WTC11 (cell line): ENCODE measurements at places on chromosomes 5 and 9. TPM values are rescaled to one million over a fixed set of nuclear protein-coding genes. Genes with fewer than 3 reads are reported as not detected.

- no peak for DNase-seq
Observed at GRCh38 chr5:66796305-66797292, 200.4 kb downstream of the MAST4 start.

DNA sequence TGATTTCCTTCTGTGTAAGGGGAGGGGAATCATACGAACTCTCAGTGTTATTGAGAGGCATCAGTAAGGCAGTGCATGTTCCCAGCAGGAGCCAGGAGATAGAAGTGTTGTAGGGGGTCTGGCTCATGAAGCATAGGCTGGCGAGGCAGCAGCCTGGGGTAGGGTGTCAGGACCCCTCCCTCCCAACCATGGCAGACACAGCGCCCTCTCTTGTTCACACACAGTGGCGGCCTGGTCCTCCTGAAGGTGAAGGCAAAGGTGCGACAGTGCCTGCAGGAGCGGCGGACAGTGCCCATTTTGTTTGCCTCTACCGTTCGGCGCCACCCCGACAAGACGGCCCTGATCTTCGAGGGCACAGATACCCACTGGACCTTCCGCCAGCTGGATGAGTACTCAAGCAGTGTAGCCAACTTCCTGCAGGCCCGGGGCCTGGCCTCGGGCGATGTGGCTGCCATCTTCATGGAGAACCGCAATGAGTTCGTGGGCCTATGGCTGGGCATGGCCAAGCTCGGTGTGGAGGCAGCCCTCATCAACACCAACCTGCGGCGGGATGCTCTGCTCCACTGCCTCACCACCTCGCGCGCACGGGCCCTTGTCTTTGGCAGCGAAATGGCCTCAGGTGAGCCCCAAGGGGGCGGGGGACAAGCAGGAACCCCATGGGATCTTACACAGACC lies 4.7 kb downstream of the SLC27A4 start:
- peak; percentile 63 for DNase-seq

DNA sequence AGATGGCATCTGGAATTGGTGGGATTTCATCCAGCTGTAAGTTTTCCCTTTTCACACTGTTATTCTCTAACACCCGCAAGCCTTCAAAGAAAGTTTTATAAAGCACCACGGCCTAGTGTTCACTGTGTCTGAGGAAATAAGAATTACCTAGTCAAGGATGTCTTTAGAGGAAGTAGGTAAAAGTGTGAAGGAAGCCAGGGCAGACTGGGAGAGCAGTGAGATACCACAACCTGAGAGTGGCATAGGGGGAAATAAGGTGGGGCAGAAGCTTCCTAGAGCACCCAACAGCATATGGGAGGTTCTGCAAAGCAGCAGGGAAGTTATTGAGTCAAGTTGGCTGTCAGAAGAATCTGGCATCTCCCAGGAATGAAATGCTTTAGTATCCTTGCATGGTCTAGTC lies 241.2 kb downstream of the CETN3 start:
- no peak for DNase-seq

- DNase-seq = no peak
Observed at GRCh38 chr5:83688281-83688680, 32.4 kb downstream of the HAPLN1 start.

DNA sequence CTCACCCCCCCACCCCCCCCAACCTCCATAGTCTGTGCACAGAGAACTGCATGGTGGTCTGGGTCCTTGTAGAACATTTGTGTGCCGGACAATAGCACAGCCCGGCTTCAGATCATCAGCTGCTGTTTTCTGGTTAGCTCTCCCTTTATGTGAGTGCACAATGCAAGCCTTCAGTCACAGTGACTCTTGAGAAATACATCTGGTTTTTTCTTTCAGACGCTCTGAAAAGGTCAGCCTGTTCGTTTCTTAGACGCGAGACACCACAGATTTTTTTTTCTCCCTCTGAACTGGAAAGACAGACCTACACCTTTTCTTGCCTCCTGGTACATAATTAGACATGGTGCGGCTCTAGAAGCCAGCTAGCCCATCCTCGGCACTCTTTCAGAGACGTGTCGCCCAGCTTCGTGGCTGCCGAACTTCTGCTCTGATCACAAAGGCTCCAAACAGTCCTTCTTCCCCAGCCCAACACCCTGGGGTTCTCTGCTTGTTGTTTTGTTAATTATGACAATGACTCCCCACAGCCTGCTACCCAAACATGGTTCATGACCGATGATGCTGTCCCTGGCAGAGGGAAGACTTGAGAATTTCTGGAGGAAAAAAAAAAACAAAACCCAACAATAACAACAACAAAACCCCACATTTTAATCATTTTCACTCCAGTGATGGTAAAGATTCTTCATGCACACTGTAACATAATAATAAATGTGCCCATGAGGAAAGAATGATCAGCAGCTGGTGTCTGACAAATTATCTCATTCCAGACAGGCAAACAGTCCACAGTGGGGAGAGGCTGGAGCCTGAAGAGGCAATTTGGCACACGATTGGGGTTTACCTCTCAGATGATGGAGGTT lies 241.4 kb upstream of the ZNF462 start:
- peak; percentile 20 for DNase-seq

GRCh38 chr9:85142968-85143367 lies 473.4 kb downstream of the NTRK2 start:
- no peak for DNase-seq

DNA sequence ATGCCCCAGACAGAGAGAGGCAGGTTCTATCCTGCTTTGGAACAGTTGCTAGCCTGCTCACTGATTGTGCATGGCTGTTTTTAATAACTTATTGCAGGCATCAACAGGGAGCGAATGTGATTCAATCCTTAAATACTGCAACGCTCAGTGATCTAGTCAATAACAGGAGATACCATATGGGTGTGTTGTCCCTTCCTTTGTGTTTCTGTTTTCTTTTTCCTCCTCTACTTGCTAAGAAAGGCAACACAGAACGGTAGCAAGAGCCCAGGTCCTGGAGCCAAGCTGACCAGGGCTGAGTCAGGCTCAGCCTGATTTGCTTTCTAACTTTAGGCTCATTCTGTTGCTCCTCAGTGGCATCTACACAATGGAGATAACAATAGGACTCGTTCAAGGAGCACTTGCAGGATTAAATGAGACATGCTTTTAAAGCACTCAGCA lies 98.6 kb upstream of the EQTN start:
- no peak for DNase-seq

DNA sequence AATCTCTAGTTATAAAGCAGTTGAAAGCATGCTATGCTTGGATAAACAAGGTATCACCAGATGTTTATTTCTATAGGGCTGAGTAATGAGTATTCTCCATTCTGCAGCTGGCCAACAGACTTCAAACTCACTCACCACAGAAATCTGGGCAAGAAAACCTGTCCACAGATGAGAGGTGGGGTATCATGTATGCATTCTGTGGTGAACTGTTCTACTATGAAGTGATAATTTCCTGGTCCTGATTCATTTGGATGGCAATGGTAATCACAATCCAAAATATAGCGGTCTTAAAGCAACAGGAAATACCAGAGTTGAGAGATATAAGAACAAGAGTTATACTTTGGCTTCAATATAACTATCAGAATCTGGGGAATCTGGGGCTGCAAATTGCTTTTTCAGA lies 65.9 kb upstream of the EFNA5 start:
- no peak for DNase-seq

DNA sequence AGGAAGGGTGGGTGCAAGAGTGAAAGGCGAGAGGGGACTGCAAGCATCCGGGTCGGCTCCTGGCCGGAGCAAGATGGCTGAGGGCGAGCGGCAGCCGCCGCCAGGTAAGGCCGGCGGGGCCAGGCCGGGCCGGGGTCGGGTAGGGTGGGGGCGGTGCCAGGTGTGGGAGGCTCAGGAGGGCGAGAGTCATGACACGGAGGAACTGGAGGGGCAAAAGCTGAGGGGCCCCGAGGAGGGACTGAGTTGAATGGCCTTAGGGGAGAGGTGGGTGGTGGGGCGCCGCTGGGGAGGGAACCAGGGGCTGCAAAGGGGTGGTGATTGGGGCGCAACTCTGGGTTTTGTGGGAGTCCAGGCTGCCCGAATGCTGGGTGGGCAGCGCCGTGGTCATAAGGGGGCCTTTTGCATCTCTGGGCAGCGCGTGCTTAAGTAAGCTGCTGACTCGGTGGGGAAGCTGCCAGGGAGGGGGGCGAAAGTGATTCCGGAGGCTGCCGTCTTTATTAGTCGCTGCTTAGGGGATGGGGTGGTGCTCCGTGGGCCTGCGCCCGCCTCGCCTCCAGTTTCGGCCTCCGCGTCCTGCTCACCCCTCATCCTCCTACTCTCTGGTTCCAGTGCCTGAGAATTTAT lies 425 bp downstream of the PTPA start:
- DNase-seq = peak; percentile 24

- no peak for DNase-seq
Observed at GRCh38 chr5:42952578-42952974, 87.5 kb downstream of the ANXA2R start.

DNA sequence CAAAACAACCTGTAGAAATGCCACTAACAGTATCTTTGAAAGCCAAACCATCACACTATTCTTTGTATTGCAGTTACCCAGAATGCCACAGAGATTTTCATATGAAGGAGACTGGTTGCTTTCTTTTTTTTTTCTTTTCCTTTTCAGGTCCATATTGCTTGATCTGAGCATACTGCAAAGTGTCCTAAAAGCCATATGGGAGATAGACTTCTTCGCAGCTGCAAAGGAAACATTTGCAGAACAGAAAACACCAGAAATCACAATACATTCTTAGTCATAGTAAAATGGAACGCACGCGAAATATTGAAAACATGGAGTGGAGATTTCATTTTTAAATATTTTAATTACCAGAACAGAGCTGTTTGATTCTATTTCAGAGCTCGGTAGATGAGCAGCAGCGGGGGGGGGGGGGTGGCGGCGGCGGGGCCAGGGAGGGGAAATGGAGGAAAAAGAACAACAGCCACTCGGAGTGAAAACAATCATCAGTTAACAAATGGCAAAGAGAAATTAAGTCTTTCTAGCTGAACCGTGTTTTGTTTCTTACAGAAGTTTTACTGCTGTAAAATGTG lies 284.1 kb downstream of the NFIB start:
- DNase-seq = no peak

DNA sequence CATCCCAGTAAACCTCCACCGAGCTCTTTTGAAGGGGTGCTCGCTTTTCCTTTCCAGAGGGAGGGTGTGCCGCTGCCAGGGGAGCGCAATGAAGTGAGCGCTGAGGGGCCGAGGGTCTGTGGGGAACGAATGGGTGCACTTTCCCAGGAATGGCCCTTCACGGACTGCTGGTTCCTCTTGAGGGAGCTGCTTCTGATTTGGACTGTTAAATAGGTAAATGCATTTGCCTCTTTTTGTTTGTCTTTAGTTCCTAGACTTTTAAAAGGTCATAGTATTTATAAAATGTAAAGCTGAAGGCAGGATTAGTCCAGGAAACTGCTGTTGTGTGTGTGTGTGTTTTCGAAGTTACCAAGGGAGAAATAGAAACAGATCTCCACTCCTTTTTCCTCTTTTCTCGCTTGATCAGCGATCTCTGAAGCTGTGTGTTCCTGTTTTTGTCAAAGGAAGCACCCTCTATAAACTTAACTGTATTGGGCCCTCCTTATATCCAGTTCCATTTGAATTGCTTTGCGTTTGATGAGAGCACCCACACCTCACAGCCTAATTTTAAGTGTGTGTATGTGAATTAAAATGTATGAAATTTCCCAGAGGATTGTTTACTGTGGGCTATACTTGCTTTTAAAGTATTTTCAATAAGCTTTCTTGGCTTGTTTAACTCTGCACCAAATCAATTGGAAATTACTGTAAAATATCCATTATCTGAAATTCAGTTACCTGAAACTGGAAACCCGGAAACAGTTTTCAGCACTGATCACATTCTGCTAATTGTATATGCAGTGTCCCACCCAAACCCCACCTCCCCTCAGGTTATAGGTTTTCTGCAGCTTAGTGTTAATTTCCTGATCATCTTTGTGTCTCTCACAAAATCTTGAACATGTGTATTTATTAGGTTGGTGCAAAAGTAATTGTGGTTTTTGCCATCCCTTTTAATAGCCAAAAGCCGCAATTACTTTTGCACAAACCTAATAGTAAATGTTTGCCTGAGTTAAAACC lies 966 bp downstream of the SNX2 start:
- no peak for DNase-seq

- no peak for DNase-seq
Observed at GRCh38 chr5:59744531-59744992, 149.0 kb downstream of the PDE4D start.

GRCh38 chr5:94471521-94471920 lies 146.9 kb downstream of the KIAA0825 start:
- no peak for DNase-seq

DNA sequence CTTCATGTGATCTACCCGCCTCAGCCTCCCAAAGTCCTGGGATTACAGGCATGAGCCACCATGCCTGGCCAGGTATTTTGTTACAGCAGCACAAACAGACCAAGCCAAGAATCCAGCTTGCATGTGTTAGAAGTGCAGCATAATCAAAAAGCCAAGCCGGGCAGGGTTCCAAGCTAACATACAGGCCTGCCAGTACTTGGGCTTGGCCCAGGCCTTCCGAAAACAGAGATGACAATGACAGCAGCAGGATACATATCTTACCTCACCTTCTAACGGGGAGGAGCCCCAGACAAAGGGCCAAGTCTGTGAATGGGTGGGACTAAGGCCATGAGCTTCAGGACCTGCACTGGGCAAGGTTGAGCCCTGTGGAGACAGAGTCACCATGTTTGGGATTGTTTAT lies 91.4 kb upstream of the ZNF462 start:
- DNase-seq = no peak

DNA sequence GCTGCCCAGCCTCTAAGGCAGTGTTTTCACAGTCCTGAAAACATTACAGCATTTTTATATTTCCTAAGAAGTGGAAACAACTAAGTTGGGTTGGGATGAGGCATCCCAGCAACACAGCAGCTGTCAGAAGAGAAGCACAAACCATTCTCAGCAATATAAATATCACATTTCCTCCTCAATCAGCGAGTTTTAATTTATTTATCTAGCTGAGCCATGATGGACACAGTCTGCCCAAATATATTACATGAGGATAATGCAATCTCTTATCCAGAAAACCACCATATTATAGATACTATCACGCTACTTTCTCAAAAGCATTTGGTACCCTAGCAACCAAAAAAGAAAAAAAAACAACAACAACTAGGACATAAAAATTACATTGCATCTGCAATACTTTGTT lies 158.5 kb downstream of the FSTL4 start:
- DNase-seq = no peak

DNA sequence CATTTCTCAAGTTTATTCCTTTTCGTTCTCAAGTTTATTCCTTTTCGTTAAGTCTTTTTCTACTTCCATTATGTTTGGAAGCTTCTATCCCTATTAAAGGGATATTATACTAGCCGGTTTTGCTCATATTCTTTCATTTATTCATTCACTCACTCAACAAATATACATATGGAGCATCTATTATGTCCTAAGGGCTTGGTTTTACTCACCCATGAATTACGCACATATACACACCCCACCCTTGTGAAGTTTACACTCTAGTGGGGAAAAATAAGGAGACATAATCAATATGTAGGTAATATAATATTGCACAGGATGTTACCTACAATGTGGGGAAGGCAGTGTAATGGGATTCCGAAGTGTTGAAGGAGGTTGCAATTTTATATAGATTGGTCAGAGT lies 90.5 kb downstream of the ACTL7B start:
- no peak for DNase-seq

NMRK1 gene
- 10.5 to 14.5 TPM (median 13.3 TPM) in 3 replicates for total RNA-seq

SPINK4 gene
- total RNA-seq = not detected in 3 replicates

SPINK13 gene
- 0.17 TPM in 1 of 3 replicates, not detected in the others for total RNA-seq

GBGT1 gene
- total RNA-seq = 14.5 to 16.7 TPM (median 16.5 TPM) in 3 replicates

GPR151 gene
- not detected in 3 replicates for total RNA-seq

RASGRF2 gene
- total RNA-seq = 13.9 to 17.6 TPM (median 14.8 TPM) in 3 replicates

CDK7 gene
- total RNA-seq = 50.4 to 62.7 TPM (median 51.7 TPM) in 3 replicates
